ENCODE measurements at places on chromosomes 2 and 18.
A peak's percentile ranks its signal among the peaks of the same experiment; 100 is the strongest.

DNA sequence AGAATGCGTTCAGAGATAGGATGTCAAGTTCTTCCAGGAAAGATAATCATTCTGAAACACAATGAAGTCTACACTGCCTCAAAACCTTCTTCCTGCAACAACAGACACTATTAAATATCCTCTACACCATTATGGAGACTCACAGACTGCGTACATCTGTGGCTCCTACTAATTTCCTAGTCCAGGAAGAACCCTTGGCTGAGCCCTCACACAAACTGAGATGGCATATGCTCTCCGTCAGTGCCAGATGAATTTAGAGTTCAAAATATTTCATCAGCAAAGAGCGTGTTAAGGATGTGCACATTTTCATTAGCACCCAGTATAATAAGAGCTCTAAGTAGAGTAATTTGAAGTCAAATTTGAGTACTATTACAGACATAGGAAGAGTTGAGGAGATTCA, 117.2 kb downstream of the TCF4 start:
- DNase-seq, result no peak

DNA sequence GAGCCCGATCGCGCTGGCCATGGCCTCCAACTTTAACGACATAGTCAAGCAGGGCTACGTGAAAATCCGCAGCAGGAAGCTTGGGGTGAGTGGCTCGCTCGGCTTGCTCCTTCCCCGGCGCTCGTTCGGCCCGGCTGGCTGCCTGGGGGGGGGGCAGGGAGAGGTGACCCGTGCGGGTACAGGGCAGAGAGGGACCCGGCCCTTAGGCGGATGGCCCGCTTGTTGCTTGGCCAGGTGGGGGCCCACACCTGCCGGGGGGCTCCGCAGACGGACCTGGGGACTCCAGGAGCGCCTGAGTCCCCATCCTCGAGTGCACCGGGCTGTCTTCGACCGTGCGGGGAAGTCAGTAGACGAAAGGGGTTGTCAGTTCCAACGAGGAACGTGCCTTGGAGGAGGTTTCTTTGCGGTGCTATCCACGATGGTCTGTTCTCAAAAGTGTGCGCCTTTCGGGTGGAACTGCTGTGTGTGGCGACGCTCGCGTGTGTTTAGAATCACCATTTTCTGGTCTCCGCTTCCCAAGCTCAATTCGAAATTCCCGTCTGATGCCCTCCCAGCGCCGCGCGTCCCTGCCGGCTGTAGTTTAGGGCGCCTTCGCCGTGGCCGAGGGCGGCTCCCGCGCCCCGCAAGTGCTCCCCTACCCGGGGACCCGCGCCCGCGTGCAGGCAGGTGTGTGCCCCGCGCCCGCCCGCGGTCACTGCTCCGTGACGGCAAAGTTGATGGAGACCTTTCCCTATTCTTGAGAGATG, 711 bp downstream of the DOK6 start:
- no peak for DNase-seq

DNA sequence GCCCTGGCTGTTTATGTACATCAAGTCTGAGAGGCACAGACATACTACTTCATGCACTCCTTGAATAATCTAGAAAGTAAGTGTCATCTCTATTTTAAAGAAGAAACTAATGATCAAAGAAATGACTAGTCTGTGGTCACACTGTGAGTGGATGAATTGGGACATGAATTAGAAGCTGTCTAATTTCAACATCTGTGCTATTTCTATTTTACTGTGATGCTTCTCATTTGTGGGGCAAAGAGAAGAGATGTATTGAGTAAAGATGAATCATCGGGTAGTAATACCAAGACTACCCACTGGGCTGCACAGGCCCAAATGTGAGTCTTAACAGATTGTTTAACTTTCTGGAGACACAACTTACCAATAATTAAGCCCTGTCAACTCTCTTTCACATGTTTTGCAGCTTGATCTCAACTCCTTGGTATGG, 42.4 kb upstream of the MTIF2 start:
- DNase-seq, result no peak

DNA sequence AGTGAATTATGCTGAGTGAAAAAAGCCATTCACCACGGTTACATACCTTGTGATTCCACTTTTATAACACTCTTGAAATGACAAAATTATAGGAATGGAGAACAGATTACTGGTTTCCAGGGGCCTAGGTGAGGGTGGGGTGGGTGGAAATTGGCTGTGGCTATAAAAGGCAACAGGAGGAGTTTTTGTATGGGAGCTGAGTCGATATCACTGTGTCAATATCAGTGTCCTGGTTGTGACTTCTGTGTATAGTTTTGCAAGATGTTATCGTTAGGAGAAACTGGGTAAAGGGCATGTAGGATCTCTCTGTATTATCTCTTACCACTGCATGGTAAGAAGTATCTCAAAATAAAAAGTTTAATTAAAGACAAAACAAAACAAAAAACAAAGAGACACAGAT, 84.3 kb downstream of the EDAR start:
- peak; percentile 11 for DNase-seq

DNA sequence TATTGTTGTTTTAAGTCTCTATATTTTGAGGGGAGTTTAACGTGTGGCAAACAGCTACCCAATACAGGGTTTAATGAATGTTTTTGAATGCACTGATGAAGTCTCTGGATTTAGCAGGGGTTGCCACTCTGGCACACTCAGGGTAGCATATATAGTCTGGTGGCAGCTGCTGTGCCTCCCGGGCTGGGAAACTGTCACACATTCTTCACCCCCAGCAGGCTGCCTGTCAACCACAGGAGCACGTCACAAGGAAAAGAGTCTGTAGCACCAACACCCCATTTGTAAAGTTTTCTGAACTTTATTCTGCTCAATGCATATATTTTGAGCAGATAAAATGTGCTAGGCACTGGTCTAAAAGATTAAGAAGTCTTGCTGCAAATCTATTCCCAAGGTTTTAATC, 39.3 kb downstream of the NGEF start:
- DNase-seq, result no peak

DNA sequence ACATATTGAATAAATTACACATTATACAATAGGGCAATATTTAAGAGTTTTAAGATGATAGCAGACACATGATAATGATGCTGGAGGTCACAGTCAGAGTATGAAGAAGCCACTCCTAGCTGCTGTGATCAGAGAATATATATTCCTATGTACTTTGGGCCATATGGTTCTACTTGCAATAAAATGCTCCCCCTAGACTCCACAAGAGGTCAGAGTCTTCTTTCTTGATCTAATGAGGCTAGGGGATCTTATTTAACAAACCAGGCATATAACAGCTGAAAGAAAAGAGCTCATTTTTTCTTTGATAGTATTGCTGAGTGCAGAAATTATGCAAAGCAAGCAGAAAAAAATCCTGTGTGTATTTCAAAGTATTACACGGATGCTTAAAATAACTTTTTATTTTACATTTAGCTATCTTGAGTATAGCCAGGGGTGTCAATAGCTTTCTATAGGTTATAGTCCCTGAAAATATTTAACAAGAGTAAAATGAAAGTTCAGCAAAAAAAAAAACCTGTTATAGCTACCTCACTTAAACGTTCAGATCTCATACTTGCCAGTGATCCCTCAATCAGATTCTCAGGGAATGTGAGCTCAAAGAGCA, 748.7 kb upstream of the CHAC2 start:
- DNase-seq, result no peak

DNA sequence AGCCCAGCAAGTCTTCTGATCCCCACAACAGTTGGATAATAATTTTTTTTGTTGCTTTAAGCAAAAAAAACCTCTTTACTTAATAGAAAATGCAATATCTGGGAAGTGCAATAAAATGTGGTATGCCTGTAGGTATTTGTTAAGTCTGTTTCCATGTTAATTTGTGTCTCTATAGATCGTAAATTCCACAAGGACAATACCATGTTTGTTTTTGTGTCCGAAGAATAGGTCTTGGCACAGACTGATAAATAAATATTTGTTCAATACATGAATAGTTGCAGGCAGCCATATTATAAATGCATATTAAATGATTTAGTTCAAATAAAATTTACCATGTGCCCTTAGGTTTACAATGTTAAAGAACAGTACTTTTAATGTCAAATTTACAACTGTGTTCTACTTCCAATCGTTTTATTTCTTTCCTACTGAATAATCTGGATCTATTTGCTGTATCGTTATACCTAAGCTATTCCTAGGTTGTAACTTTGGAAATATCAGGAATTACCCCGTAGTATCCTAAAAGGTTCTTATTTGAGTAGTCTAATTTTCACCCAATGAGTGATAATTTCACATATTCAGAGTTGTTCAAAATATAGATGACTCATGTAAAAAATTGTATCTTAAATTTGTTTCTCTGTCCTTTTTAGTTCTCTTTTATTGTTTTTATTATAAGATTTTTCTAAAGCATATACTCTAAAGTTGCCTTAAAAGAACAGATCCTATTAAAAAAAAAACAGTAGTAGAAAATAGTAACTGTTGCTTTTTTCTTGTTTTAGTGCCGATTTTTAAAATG, 151.8 kb downstream of the EHBP1 start:
- no peak for DNase-seq

DNA sequence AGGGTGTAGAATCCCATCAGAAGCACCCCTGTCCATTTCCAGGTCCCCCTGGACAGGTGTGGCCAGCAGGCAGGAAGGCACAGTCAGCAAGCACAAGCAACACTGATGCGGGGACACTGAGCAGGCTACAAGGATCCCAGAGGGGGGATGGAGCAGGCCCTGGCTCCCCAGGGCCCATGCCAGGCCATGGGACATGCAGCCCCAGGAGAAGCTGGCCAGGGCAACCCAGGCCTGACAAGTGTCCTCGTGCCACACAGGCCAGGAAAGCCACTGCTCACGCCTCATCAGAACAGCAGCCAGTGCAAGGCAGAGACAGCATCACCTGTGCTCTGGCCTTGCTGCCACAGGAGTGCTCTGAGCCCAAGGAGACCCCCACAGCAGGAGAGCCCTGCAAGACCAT, 14.1 kb upstream of the GPC1 start:
- DNase-seq, result no peak

DNA sequence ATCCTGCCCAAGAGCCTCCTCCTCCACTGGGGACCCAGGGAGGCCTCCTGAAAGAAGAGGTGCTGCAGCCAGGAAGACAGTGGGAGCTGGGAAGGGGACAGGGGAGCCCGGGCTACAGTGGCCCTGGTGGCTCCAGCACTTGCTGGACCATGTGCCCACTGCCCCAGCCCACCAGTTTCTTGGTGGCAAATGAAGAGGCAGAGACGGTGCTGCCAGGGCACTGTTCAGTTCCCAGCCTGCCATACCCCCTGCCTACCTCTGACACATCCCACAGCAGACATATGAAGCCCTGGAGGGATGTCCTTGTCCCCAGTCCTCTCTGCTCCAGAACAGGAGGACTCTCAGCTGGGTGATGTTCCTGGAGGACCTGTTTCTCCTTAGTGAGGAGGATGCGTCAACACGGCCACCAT, 3.7 kb downstream of the RAMP1 start:
- DNase-seq, result no peak

- DNase-seq, result no peak
Measured at GRCh38 chr2:28083476-28083875, 192.9 kb downstream of the BABAM2 start.

DNA sequence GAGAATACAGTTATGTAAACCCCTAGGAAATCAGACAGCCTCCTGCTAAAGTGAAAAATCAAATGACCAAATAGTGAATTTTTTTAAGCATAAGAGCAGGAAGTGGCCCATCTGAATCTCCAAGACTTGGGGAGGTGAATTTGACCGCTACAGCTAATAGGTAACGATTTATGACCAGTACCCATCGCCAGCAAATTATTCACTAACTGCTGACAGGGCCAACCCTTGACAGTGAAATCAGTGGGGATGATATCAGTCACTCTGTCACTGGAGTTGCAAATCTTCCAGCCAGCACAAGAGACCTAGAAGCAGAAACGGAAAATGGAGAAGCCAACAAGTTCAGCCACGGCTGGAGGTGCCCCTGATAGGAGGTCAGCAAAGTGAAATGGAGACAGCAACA, 164.3 kb upstream of the PIK3C3 start:
- DNase-seq, result no peak

DNA sequence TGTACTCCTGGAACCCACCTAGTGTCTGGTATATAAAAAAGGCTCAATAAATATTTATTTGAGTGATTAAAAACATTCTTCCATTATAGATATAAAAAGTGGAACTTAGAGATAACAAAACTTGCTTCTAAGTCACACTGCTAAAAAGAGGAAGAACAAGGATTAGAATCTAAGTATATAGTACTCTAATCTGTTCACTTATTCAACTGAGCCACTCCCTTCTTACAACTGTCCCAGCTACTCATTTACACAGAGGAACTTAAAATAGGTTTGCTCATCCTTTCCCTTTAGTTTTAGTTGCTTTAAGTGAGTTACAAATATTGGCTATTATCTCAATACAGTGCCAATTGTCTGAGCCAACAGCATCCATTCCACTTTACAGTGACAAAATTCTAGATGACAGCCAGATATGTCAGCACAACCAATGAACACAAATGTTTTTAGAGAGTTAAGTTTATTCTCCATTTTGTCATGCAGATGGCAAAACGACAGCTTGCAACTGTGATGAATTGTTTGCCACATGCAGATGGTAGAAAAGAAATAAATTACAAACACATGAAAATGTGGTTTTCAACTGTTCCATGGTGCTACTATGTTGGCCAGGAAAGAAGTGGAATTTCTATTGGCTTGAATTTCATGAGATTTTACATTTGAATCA, 280.7 kb upstream of the ZC3H15 start:
- no peak for DNase-seq

DNA sequence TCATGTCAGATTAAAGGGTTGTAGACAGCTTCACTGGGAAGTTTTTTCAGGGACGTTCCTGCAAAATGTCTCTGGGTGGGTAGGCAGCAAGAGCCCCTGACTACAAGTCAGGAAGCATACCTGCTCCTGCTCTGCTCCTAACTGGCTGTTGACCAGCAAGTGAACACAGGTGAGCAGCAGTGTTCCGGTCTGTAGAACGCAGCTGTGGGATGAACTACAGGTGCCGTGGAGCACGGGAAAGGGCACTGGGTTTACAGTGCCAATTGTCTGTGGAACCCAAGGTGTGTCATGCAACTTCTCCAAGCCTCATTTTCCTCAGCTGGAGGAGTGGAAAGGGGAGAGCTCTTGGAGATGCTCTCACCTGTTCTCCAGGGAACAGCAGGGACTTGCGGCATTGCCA, 6.6 kb downstream of the ASB18 start:
- no peak for DNase-seq

GRCh38 chr2:240604939-240605716, 18.6 kb downstream of the CAPN10 start:
- no peak for DNase-seq

- no peak for DNase-seq
Measured at GRCh38 chr2:194549387-194549786, 1107.6 kb upstream of the SLC39A10 start.

DNA sequence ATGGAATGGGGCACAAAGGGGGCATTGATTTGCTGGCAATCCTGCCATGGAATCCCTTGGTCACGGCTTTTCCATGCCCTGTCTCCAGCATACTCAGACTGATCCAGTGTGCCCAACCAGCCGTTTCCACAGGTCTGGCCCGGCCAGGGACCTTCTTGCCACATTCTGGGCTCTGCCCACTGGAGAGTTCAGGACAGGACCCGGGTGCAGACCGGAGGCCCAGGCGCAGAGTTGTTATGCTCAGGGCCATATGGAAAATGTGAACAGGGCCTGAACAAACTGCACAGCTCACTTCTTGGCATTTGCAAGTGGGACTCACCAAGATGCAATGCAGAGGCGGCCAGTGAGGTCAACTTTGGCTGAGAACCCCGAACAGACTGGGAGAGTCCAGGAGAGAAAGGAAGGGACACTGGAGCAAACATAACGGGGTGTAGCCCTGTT, 15.6 kb upstream of the ASAP2 start:
- no peak for DNase-seq

All from vagina (tissue), 2 donors.